ENCODE measurements at places on chromosomes 6 and 20.

DNA sequence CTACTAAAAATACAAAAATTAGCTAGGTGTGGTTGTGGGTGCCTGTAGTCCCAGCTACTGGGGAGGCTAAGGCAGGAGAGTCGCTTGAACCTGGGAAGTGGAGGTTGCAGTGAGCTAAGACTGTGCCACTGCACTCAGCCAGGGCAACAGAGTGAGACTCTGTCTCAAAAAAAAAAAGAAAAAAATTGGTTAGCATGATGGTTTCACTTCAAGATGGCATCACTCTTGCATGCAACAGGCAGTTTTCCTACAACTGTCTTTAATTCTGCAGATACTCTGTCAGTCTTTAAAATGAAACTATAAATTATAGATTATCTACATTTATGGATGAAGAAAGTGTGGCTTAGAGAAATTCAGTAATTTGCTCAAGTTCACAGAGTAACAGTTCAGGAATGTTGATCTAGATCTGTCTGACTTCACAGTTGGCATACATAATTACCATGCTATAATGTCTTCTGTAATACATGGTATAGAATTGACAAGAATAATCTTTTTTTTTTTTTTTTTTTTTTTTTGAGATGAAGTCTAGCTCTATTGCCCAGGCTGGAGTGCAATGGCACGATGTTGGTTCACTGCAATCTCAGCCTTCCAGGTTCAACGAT is 27.0 kb downstream of the ITCH start:
- DNase-seq, result no peak

DNA sequence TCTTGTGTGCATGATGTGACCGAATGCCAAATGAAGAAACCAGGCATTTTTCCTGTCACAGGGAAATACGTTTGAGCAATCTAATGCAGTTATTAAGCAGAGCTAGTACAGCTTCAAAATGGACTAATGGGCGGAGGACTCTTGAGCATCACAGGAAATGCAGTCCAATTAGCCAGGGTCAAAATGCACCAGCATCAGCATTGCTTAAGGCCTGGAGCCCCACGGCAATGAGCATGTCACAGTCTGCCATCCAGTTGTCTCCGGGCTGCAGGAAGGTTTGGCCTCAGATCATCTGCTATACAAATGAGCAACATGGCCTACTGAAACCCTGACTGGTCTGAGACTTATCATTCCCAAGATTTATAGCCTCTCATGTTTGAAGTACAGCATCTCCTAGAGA is 652.1 kb upstream of the SLC35B3 start:
- no peak for DNase-seq

- DNase-seq, result no peak
These were observed 90.5 kb downstream of the PCSK2 start for GRCh38 chr20:17317341-17317740.

GRCh38 chr20:23078351-23079015 is 7.6 kb downstream of the CD93 start:
- DNase-seq, result peak; percentile 53

DNA sequence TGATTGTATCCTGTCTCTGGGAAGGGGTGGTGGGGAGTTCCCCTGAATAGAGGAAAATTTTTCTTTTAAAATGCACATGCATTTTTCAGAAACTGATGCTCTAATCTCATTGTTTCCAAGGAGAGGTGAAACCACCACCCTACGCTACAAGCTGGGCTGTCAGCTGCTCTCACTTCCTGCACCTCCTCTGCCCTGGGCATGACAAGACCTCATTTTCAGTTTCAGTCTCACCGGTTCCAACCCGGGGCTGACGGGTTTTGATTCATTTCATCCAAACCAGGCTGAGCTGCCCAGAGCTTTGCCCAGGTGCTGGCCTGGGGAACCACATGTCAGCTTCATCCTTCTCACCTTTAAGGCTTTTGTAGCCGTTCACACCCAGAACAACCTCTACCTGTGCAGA is 99.7 kb downstream of the EYA2 start:
- peak; percentile 5 for DNase-seq

DNA sequence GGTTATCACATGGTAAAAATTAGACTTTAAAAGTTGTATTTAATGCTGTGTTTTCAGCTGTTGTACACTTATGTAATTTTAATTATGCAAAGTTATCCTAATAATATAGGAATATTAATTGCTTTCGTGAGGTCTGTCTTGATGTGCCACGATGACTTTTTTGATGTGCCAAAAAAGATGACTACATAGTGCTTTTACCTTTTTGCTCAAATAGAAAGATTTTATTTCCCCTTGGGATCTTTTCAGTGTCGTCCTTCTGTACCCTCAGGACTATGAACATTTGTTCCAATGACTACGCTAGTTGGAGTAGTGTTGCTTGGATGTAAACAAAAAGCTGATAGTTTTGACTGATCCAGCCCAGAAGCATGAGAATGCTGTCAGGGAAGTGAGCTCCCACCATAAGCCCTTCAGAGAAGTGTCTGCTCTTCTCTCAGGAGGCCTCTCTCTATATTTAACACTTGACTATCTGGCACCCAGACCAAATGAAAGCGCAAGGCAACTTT is 1.2 kb upstream of the CD164 start:
- peak; percentile 31 for DNase-seq
